ENCODE measurements at places on chromosomes 1 and 21.

GRCh38 chr1:3495776-3496745 lies 41.6 kb downstream of the ARHGEF16 start:
- DNase-seq = no peak

GRCh38 chr1:225435957-225436392 lies 8.1 kb upstream of the LBR start:
- no peak for DNase-seq

DNA sequence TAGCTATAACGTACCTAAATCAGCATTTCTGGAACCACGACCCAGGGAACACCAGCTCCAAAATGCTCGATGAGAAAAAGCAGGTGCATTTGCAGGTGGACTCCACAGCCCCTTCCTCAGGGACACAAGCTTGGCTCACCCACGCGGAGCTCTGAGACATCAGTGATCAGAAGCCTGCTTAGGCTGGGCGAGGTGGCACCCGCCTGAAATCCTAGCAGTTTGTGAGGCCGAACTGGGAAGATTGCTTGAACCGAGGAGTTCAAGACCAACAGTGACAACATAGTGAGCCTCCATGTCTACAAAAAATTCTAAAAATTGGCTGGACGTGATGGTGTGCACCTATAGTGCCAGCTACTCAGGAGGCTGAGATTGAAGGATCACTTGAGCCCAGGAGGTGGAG lies 2.5 kb upstream of the TSPEAR start:
- peak; percentile 2 for DNase-seq

GRCh38 chr1:8598783-8599182 lies 218.7 kb downstream of the RERE start:
- DNase-seq = no peak

- no peak for DNase-seq
Observed at GRCh38 chr1:160438935-160439334, 38.6 kb downstream of the VANGL2 start.

DNA sequence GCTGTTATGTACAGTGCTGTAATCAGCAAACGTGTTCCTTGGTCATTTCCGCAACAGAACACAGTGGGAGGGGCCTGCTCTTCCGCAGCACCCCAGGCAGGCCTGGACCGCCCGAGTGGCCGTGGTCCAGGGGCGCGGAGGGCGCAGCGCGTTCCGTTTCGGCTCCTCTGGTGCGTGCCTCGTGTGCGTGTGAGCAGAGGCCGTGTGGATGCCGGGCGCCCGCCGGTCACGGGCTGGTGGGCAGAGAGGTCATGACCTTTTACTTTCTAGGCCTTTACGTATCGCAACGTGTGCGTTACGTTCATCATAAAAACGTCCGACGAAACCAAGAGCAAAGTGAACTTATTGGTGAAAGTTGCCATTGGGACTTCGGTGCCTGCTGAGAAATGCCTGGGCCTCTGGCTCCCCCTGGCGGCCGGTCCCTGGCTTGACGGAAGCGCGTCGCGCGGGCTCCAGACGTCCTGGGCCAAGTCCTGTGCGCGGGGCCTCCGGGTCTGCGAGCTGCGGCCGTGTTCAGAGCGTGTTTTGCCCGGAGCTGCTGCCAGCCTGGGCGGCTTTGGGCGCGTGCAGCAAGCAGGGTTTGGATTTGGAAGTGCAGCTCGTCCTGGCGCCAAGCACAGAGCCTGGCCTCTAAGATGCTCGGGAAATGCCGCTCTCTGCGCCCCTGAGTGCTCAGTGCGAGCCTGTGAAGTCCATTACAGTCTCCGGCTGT lies 34.4 kb downstream of the COL18A1 start:
- DNase-seq = peak; percentile 72
